ENCODE measurements at places on chromosomes 4 and X.
A peak's percentile ranks its signal among the peaks of the same experiment; 100 is the strongest.

- no peak for DNase-seq
Measured at GRCh38 chrX:43973249-43974099, at the start of gene NDP. Gene NDP, minus strand, starts transcription at chrX:43973390. Its CDS starts 14,745 bp downstream, at chrX:43958645.

GRCh38 chr4:182825786-182826185, 91.4 kb downstream of the DCTD start:
- no peak for DNase-seq

DNA sequence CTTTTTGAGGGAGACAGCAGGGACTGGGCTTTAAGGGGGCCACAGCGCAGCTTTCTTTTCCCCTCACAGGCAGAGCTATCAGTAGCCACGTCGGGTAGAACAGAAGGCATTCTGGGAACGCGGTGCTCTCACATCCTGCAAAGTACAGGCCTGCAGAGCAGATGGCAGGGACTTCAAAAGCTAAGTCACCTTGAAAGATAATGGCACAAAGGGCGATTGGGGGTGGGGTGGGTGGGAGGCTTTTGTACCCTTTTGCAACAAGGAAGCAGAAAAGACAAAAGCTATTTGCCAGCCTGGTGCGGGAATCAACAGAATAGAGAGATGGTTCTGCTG, 93.9 kb downstream of the PHKA2 start:
- no peak for DNase-seq

- DNase-seq = no peak
Measured at GRCh38 chr4:169221662-169222061, 49.1 kb downstream of the SH3RF1 start.

- no peak for DNase-seq
Measured at GRCh38 chr4:163563592-163563991, 69.1 kb downstream of the TMA16 start.

- DNase-seq = no peak
Measured at GRCh38 chrX:23616361-23616760, 50.9 kb upstream of the PRDX4 start.

GRCh38 chr4:10716163-10716562, 31.6 kb upstream of the CLNK start:
- no peak for DNase-seq

DNA sequence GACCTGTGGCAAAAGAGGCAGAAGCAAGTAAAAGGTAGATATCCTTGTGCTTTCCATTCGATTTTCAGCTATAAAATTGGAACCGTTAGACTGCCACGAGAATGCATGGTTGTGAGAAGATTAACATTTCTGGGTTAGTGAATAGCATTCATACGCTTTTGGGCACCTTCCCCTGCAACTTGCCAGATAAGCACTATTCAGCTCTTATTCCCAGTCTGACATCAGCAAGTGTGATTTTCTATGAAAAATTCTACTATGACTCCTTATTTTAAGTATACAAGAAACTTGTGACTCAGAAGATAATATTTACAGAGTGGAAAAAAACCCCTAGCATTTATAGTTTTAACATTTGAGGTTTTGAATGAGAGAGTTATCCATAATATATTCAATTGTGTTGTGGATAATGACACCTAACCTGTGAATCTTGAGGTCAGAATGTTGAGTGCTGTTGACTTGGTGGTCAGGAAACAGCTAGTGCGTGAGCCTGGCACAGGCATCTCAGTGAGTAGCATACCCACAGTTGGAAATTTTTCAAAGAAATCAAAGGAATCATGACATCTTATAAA, 3.9 kb downstream of the FGB start:
- no peak for DNase-seq

DNA sequence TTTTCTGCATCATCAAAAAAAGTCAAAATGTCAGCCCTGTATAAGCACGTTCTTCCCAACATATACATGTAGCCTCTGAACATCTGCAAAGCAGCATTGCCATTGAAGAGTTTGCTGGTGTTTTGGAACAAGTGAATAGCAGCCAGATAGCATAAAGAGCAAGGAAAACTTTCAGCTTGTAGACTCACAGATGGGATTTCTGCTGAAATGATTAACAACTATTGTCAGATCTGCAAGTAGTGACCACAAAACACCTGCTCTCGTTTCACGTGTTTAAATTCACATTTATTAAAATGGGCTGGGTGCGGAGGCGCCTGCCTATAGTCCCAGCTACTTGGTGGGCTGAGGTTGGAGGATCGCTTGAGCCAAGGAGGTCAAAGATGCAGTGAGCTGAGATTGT, 123.7 kb downstream of the SPRY1 start:
- no peak for DNase-seq

- DNase-seq = no peak
Measured at GRCh38 chrX:4627414-4627813, 914.0 kb upstream of the PRKX start.

DNA sequence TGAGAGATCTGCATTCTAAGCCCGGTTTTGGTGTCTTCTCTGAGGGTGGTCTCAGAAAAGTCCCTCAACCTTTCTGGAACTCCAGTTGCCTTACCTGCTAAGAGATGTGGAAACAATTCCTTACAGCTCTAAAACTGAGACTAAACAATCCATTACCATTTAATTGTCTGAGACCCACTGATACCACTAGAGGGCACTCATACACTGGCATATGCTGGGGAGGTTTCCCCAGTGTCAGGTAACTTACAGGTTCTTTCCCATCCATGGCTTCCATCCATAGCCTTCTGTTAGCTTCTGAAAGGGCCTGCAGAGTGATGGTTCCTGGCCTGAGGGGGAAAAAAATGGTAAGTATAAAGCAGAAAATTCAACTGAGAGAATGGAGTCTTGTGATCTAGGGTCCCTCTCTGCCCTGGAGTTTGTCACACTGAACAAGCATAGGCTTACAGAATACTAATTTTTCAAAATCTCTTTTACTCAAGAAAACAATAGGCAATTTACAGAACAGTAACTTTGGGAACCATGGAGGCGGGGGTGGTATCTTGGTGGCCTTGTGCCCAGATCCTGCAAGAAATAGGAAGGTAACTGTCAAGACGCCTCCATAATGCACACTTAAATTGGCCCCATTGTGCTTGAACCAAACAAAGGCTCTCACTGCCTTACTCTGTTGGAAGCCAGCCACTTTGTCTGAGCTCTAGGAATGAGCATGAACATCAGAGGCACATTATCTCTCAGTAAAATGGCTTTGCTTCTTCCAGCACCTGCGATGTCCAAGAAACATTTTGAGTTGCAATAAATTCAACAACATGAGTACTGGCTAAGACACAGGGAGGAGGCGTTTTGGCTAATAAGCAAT, 236.1 kb downstream of the OPHN1 start:
- peak; percentile 24 for DNase-seq

- no peak for DNase-seq
Measured at GRCh38 chrX:140948827-140949226, 53.6 kb upstream of the SPANXB1 start.

GRCh38 chr4:54942721-54943120, 182.7 kb downstream of the KDR start:
- peak; percentile 36 for DNase-seq

DNA sequence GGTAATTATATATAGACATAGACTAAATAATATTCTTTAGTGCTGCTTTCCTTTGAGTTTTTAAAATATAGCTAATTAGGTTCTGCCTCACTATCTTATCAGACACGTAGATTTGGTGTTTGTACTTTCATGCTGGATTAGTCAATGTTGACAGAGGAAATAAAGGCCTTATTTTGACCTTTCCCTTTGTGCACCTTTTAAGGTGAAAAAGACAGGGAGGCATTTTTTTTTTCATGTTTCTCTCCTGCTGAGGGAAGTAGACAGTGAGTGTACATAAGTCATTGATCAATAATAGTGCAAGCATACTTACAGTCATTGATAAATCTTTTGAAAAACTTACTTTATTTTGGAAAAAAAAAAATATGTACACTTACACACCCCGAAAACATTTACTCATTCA, 467.8 kb downstream of the GRXCR1 start:
- DNase-seq = no peak

DNA sequence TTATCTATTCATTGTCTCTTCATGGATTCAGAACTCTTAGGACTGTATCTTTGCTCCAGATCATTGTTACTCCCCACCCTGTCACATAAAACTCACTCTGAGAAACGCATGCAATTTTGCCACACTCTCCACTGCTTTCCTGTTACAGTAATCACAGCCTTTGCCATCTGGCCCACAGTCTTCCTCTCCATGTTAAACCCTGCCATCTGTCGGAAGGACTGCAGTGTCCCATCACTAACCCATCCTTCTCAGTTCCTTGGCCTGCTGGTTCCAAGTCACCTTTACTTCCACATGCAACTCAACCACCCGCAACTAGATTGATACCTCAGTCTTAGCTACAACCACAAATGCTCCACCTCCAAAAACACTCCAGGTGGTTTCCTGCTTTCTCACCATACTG, 308.7 kb upstream of the FAM241A start:
- no peak for DNase-seq

- no peak for DNase-seq
Measured at GRCh38 chrX:10901290-10901633, 209.9 kb upstream of the HCCS start.

GRCh38 chr4:57064811-57065711, 45.1 kb downstream of the IGFBP7 start:
- no peak for DNase-seq

GRCh38 chr4:156329779-156330178, 376.1 kb upstream of the CTSO start:
- no peak for DNase-seq

- no peak for DNase-seq
Measured at GRCh38 chr4:8090744-8091301, 67.8 kb downstream of the ABLIM2 start.

DNA sequence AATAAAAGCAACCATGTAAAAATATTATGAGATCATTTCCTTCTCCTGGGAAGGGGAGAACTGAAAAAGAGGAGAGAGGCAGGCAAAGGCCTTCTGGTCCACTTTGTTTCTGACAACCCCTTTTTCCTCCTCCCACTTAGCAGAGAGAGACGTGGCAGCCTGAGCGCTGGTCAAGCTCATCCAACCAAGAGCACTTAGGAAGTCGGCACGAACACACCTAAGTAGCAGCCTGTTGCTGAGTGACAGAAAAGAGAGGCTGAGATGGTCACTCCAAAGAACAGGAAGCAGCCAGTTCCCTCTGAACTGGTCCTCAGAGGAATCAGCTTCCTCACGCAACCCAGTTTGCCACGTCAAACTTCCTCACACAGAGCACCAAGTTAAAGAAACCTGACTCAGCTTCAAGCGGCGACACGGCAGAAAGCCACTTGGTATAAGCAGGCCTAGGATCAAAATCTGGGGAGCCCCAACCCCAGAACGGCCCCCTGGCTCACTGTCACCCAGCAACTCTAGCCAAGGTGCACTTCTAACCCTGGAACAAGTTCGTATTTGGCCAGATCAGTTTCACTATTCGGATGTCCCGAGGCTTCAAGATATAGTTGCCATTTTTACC, 861 bp downstream of the SEC24D start:
- peak; percentile 50 for DNase-seq

DNA sequence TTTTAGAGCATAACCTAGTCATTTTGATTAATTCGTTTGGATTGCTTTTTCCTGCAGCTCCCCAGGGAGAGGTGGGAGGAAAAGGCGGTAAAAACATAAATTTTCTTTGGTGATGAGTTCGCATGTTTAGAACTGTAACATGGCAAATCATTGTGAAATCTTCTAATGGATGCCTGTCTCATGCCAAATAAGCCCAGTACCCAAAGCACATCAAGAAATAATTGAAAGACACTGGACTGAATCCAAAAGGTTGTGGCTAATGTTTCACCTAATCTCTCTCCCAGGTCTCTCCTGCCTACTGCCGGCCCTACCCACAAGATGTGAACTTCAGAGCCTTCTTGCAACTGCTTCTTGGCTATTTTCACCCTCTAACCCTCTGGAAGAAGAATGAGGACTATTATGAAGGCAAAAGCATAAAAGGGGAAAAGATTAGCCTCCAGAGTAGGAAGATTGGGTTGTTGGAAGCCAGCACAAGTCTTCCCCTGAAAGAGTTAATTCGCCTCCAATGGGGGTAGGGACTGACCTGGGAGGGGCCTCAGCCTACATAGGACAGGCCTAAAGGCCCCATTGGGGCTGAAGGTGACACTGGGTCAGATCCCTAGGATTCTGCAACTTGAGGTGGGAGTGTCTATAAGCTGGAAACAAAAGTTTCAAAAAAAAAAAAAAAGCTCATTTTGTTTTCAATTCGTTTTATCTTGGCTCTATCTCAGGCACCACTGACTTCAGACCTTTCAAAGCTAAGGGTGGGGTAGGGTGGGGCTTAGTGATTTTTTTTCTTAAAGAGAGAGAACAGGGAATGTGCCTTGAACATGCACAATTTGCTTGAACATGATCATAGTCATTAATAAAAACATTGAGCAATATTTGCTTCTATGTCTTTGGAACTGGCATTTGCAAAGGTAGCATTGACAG, 278.6 kb upstream of the KLF3 start:
- DNase-seq = no peak

- no peak for DNase-seq
Measured at GRCh38 chr4:16617435-16617834, 281.0 kb downstream of the LDB2 start.

Data from stimulated activated CD4-positive, alpha-beta T cell treated with anti-CD3 and anti-CD28 coated beads, Interleukin-4, amount 100 ng/mL, for 24 hours (primary cell).